ENCODE measurements at places on chromosomes 6 and 20.

- DNase-seq = no peak
Measured at GRCh38 chr6:68625998-68626397, 9.1 kb upstream of the ADGRB3 start.

DNA sequence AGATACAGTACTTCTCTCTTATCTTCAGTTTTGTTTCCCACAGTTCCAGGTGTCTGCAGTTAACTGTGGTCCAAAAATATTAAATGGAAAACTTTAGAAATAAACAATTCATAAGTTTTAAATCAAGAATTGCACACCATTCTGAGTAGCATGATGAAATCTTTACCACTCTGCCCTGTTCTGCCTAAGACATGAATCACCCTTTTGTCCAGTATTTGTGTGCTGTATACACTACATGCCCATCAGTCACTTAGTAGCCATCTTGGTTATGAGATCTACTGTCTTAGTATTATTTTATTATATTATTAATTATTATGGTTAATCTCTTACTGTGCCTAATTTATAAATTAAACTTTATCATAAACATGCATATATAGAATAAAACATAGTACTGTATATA lies 279.0 kb downstream of the OGFRL1 start:
- DNase-seq = no peak

GRCh38 chr6:5751525-5752390 lies 255.0 kb downstream of the NRN1 start:
- DNase-seq = no peak

DNA sequence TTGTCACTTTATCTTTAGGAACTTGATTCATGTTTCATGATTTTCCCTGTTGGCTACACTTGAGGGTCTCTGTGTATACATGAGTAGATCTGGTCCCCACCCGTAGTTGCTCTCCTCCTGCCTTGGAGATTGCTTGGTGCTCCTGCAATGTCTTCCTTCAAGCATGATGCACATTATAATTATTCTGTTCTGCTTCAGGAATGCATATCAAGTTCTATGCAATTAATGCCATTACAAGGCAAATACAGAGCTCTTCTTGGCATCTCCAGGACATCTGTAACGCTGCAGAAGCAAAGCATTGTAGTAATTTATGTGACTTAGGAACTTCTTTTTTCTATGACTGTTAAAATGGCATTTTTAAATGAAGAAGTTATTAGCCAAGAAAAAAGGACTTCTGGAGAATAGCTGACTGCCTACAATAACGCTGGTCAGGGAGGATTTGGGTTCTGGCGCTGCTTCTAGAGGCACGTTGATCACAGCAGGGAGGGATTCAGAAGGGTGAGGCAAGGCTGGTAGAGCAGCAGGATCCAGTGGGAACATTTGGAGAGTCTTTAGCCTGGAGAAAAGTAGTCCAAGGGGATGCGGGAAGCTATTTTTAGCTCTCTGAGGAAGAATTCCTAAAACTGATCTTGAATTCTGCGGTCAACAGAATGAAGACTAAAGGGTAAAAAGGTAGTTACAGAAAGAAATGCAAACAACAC lies 203.6 kb downstream of the PLCB1 start:
- DNase-seq = no peak

DNA sequence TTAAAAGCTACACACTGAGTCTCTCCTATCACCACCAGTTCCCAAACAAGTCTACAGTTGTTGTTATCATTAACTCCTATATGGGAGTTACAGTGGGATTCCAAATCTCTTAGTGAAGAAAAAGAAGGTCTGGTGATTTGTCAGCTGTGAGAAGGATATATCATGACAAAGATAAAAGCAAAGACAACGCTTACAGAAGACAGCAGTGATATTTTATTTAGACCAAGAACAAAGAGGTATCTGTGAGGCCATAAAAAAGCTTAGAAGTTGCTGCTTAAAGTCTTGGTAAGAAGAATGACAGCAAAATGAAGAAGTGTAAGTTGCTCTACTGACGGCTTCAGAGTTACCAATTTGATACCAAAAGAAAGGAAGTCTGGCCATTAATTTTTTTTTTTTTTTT lies 47.2 kb downstream of the CHD6 start:
- DNase-seq = no peak

DNA sequence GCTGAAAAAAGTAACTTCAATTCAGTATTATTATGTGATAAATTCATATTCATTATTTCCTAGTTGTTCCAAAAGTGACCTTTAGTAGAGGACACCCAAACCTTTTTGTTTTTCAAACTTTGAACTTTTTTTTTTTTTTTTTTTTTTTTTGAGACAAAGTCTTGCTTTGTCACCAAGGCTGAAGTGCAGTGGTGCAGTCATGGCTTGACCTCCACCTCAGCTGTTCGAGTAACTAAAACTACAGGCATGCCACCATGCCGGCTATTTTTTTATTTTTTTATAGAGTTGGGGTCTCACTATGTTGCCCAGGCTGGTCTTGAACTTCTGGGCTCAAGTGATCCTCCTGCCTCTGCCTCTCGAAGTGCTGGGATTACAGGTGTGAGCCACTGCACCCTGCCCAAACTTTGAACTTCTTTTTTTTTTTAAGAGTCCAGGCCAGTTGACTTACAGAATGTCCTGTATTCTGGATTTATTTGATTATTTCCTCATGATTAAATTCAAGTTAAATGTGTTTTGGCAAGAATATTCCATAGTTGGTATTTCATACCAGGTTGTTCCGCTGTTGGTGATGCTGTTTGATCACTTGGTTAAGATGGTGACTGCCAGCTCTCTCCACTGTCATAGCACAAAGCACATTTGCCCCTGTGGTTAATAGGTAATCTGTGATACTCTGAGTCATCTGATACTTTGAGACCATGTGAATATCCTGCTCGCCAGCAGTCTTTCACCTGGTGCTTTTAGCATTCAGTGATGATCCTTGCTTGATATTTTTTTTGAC lies 48.0 kb downstream of the VAPB start:
- DNase-seq = no peak

- DNase-seq = no peak
Measured at GRCh38 chr6:94052749-94053148, 633.4 kb upstream of the EPHA7 start.

DNA sequence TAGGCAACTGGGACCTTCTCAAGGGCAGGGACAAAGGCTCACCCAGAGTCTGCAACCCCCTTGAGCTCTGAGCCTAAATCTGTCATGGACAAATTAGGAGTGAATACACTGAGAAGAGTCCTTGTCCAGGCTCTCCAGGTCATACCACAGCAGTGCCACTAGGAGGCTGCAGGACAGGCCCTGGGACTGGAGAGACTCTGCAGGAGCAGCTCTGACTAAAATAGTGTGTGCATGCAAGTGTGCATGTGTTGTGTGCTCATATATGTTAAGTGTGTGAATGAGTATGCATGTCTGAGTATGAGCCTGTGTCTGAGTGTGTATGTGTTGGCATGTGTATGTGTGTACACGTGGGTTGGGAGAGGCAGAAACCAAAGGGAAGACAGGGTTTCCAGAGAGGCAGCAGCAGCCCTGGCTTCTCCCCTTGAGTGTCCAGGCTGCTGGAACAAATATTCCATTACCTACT lies 27.1 kb downstream of the MRPL14 start:
- no peak for DNase-seq

- DNase-seq = no peak
Measured at GRCh38 chr20:24160563-24161281, 172.1 kb upstream of the GGTLC1 start.

GRCh38 chr6:41671376-41671775 lies 33.1 kb downstream of the MDFI start:
- DNase-seq = no peak

- DNase-seq = peak; percentile 36
Measured at GRCh38 chr6:34243901-34244884, 4.6 kb downstream of the SMIM29 start.

Data from GM20000 (cell line).